Amniotic stem cell (primary cell): ENCODE measurements at places on chromosomes 11 and 22.

DNA sequence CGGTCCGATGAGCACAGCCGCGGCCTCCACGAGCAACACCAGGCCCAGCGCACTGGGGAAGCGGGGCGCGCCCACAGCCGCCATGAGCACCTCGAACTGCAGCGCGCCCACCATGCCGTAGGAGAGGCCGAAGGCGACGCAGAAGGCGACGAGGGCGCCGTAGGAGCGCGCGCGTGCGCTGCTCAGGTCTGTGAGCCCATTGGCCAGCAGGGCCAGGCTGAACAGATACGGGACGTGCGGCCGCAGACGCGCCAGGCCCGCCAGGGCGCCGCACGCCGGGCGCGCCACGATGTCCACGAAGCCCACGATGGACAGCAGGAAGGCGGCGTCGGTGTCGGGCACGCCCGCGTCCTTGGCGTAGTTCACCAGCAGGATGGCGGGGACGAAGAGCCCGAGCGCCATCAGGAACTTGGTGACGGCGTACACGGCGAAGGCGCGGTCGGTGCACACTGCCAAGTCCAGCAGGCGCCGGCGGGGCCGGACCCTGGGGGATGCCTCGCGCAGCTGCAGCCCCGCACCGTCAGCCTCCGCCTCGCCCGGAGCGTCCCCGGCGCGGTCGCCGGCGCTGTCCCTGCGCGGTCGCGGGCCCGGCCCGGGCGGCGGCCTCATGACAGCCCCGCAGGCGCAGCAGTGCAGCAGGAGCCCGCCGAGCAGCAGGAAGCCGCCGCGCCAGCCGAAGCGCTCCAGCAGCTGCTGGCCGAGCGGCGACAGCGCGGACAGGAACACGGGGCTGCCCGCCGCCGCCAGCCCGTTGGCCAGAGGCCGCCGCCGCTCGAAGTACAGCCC lies 2.9 kb downstream of the SLC16A8 start:
- DNase-seq = no peak

DNA sequence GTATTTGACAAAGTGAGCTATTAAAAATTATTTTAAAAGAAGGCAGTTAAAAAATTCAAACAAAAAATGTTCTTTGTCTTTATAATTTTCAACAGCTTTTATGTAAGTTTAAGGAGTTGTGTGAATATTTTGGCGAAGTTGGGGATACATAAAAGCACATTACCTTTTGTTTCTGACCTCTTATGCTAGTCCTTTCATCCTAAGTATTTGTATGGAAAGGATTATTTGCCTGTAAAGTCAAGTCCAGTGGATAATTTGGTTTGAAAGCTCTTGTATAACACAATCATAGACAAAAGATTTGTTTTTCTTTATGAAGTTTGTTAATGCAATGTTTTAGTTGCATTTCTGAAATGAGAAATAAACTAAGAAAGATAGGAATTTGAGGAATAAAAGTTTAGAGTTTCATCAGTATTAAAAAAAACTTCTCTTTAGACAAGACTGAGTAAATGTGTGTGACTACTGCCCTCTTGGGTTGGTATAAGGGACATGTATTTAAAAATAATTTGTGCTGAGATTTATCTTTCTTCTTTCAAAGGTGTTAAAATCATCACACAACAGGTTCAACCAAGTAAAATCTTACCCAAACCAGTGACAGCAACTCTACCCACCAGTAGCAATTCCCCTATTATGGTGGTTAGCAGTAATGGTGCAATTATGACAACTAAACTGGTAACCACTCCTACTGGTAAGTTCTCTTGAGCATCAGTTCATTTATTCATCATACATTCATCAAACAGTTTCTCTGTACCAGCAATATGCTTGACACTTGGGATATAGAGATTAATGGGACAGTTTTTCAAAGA lies 68.2 kb downstream of the EMSY start:
- no peak for DNase-seq

DNA sequence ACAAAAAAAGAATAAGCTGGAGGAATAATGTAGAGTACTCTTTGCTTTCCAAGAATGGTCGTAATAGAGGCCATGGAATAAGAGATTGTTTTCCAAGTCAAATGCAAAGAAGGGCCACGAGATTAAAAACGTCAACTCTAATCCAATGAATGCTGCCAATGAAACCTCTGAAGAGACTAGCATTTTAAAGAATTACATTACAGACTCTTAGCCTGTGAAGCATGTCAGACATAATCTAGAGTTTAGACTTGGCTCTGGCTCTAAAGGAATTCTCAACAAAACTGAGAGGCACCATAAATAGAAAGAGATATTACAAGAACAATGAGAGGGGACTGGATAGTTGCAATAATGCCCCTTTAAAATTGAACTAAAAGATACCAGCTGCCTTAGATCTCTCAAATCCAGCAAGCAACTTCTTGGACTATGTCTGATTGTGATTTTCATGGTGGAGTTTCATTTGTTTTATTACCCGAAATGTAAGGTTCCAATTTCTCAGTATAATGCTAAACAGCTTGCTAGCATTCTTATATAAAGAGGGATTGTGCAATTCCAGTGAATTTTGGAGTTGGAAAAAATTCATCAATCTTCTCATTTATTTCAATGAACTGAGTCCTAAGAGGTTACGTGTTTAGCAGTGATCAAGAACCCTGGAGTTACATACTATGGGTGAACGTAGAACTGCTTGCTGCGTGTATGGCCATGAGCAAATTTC lies 5.6 kb downstream of the ETS1 start:
- no peak for DNase-seq

- DNase-seq = no peak
These were observed 442.9 kb downstream of the DYNC2H1 start for GRCh38 chr11:103552086-103552485.

DNA sequence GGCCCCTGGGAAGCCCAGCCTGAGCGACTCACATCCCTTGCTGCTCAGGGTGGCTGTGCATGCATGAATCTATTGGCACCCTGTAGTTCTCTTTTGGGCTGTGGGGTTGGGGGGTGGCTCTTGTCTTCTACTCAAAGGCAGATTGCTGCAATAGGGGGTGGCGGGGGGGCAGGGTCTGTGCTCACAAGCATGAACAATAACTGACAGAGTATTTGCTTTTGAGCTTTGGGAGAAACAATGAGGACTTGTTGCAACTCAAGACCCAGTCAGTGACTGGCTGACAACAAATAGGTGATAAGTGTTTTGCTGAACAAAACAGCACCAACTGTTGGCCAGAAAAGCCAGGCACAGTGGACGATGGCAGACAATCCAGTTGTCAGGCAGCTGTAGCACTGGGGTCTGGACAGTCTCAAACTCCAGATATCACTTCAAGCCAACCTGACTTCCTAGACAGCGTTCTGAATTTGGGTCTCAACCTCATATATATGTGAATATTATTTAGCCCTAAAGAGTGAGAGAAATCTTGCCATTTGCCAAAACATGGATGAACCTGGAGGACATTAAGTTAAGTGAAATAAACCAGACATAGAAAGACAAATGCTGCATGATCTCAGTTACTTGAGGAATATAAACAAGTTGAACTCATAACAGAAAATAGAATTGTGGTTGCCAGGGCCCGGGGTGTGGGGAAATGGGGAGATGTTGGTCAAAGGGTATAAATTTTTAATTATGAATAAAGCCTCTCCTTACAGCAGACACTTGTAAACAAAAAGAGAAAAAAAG lies 61.7 kb downstream of the ME3 start:
- DNase-seq = no peak

GRCh38 chr11:44047931-44048431 lies at the start of gene ACCSL:
Gene ACCSL (plus strand): TSS chr11:44047981. CDS start chr11:44048037, 56 bp downstream.
- DNase-seq = no peak

GRCh38 chr11:121199516-121199915 lies 93.1 kb upstream of the SC5D start:
- no peak for DNase-seq

DNA sequence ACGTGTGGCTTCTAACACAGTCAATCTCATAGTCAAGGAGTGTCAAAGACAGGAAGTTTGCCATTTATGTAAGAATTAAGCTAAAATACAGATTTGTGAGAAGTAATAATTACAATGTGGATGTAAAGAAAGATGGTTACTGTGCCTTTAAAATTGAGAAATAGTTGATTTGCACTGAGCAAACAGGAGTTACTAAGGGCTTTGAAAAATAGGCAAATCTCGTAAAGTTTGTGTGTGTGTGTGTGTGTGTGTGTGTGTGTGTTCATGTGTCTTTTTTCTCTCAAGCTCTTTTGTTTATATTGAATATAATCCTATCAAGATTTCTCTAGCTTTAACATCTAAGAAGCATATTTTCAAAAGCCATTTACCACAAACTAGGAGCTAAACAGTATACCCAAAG lies 2284.5 kb downstream of the LRRC4C start:
- DNase-seq = no peak

- DNase-seq = no peak
These were observed 9.9 kb downstream of the NUMA1 start for GRCh38 chr11:72070491-72070890.

DNA sequence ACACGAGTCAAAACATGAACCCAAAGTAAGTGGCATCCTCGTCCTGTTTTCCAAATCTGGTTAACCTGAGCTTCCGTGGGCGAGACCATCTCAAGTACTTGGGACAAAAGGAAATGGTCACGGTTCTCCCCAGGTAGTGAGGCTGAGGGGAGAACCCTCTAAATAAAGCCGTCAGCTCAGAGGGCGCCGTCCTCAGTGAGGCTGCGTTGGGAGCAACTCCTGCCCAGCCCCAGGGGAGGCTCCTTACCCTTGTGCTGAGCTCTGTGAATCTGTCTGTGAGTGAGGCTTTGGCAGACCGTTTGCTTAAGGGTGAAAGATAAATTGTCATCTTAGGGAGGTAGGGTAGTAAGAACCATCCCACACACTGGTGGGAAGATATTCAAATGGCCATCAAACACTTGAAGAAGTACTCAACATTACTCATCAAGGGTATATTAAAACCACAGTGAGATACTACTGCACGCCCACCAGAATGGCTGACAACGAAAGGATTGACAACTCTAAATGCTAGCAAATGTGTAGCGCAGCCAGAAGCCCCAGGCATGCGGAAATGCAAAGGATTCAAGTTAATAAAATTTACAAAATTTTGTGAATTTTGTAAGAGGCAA lies 321.0 kb downstream of the TBC1D22A start:
- DNase-seq = no peak

DNA sequence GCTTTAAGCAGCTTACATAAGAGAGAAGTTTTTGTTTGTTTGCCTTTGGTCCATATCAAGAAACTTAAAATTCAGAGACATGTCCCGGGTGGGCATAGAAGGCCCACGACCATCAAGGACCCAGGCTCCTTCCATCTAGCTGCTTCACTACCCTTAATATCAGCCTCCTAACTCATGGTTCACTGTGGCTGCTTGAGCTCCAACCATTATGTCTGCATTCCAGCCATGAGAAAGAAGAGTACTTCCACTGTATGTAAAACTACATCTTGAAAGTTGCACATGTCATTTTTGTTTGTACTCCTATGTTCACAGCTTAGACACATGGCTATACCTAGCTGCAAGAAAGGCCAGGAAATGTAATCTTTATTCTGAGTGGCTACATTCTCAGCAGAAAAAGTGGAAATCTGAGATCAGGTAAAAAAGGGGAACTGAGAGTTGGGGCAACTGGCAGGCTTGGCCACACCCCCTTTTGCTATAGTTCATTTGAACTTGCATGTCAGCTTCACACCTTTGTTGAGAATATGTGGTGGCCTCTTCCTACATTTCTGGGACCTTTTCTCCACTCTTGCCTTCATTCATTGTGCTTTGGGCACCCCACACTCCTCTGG lies 81.3 kb upstream of the TP53I11 start:
- DNase-seq = no peak
